ENCODE measurements at places on chromosomes 16 and 17.

GRCh38 chr17:39002991-39003715 is 36.0 kb upstream of the FBXO47 start:
- no peak for DNase-seq

- DNase-seq = no peak
These were observed 6.6 kb downstream of the KRABD2 start for GRCh38 chr17:8369944-8370343.

GRCh38 chr17:62821189-62822079 is 13.3 kb upstream of the MARCHF10 start:
- no peak for DNase-seq

- no peak for DNase-seq
These were observed 118.8 kb upstream of the METRNL start for GRCh38 chr17:82960419-82961271.

DNA sequence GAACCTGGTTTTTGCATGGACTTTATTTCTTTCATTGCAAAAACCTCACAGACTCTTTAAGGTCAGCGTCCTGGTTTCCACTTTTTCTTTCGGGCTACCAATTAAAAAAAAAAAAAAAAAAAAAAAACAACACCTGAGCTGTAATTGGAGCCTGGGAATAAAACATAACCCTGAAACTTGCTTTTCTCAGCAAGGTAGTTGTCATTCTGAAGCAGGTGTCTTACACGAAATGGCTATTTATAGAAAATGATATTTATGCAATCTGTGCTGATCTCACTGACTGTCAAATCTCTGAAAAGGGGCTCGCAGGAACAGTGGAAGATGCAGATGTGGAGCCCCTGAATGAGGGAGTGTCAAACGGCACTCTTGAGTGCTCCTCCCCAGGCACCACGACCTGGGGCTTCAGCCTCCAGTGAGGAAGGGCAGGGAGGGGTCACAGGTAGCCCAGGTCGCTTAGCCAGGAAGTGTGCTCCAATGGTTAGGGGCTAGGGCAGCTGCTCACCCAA is 10.4 kb upstream of the COTL1 start:
- no peak for DNase-seq

- no peak for DNase-seq
These were observed 8.7 kb upstream of the GINS2 start for GRCh38 chr16:85697431-85697830.

- no peak for DNase-seq
These were observed 36.9 kb downstream of the TEX2 start for GRCh38 chr17:64226132-64226531.

DNA sequence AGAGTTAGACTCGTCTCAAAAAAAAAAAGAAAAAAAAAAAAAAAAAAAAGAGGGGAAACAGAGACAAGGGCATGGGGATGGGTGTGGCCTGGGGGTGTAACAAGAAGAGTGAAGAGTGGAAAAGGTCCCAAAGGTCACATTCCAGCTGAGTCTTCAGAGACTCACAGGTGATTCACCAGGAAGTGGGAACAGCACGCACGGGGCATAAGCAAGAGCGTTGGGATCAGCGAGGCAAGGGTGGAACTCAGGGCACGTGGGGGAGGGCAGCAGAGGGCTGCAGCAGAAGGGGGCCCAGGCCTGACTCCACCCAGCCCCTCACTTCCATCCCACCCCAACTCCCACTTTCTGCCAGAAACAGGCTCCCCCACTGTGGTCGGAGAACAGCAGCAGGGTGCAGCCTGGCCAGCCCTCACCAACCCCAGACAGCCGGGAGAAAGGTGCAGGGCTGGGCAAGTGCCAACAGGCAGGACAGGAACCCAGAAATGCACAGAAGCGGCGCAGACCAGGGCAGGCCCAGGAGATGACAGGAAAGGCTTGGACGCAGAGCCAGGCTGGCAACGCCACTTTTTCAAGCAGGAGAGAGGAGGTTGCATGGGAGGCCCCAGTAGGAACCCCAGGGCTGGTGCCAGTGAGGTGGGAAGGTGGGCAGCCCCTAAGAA is 3.3 kb downstream of the MEAK7 start:
- no peak for DNase-seq

DNA sequence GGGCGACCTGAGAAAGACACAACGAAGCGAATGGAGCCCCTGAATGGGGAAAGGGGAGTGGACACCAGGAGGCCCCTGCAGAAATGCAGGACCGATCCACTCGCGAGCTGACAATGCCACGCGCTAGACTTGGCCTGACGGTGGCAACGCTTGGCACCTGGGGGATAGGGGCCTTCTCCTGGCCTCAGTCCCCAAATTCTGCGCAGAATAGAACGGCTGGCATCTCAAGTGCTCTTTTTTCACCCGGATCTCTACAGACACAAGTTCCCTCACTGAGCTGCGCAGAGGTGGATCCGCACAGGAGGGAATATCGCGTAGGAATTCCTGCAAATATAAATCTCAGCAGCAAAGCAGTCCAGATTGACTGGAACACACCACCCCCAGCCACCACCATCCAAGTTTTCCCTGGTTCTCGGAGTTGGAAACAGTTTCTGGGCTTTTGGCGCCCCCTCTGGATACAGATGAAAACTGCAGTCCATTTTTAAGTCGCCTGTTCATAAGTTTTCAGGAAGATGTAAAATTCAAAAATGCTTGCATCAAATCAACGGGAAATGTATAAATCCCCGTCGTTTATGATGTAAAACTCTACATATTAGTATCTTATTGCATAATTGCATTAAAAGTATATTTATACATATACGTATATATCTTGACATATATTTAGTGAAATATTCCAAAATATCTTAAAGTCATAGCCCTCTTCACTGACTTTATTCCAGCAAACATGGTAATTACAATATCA is 2.3 kb upstream of the SOX9 start:
- peak; percentile 41 for DNase-seq

- no peak for DNase-seq
These were observed 13.9 kb downstream of the MAP2K4 start for GRCh38 chr17:12034538-12034937.

- DNase-seq = peak; percentile 50
These were observed 1.1 kb downstream of the KIF1C start for GRCh38 chr17:4998732-4999429.

GRCh38 chr17:6506679-6507231 is 49.6 kb downstream of the PITPNM3 start:
- no peak for DNase-seq

DNA sequence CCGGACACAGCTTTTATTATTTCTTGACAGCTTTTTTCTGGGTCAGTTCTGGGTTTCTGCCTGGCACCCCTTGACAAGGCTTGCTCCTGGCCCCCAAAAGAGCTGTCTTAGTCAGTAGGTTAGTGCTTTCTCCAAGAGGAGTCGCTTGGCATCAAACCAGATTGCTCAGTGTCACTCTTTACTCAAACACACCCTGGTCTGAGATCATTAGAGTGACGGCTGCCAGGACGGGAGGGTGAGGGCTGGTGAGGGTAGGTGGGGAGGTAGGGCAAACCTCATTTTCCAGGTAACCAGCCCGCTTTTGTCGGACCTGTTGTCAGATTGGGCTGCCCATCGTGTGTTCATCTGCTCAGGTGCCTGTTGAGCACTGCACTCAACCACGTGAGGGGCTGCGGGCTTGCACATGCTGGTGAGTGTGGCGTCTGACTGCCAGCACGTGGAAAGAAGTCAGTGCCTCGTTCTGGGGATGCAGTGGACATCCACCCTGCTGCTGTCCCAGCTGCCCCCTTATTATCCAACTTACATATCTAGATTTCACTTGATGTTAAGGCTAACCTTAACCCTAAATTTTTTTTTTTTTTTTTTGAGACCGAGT is 12.4 kb downstream of the TMEM94 start:
- no peak for DNase-seq

DNA sequence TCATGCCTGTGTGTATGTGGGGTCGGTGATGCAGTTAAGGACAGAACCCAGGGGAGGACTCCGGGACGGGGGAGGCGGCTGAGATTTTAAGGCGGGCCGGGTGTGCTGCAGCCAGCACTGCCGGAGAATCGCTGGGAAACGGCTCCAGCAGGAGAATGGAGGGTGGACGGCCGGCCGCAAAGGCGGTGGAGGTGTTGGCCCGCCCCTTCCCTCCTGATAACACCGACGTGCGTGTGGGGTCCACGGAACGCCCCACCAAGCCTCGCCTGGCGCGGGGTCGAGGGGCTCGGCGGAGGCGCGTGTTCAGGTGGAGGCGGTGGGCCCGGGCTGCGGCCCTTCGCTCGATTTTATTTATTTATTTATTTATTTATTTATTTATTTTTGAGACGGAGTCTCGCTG is 633 bp downstream of the ZNF843 start:
- DNase-seq = no peak

GRCh38 chr16:63385714-63386432 is 1349.6 kb upstream of the CDH8 start:
- DNase-seq = no peak

GRCh38 chr17:64736804-64737492 is 74.8 kb upstream of the SMURF2 start:
- DNase-seq = no peak

DNA sequence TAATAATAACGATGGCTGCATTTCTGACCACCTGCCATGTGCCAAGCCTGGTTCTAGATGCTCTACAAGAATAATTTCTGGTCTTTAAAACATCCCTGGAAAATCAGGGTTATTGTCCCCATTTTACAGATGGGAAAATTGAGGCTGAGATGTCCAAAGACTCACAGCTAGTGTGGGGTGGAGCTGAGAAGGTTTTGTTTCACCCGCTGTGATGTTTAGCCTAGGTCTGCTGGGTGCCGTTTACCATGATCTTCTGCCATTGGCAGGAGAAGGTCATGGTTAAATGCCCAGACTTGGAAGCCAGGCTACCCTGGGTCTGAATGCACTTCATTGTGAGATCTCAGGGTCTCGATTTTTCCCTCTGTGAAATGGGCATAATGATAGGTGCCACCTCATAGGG is 159.1 kb upstream of the PLCG2 start:
- DNase-seq = no peak

GRCh38 chr16:76875898-76876297 is 315.1 kb upstream of the MON1B start:
- no peak for DNase-seq

DNA sequence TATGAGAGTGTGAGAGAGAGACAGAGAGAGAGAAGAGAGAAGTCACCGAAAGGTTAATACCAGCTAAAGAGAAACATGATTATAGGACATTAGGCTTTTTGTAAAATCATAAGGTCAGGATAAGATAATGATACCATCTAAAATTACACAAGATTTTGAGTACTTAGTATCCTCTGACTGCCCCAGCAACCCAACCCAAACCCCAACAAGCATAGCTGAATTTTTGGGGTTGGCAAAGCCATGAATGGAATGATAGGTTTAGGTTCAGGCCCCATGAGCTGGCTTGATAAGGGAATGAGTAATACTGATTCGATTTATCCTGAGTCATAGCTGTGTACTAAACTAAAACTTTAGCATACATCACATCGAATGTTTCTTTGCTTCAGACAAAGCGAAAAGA is 259.5 kb downstream of the IRX3 start:
- DNase-seq = no peak

DNA sequence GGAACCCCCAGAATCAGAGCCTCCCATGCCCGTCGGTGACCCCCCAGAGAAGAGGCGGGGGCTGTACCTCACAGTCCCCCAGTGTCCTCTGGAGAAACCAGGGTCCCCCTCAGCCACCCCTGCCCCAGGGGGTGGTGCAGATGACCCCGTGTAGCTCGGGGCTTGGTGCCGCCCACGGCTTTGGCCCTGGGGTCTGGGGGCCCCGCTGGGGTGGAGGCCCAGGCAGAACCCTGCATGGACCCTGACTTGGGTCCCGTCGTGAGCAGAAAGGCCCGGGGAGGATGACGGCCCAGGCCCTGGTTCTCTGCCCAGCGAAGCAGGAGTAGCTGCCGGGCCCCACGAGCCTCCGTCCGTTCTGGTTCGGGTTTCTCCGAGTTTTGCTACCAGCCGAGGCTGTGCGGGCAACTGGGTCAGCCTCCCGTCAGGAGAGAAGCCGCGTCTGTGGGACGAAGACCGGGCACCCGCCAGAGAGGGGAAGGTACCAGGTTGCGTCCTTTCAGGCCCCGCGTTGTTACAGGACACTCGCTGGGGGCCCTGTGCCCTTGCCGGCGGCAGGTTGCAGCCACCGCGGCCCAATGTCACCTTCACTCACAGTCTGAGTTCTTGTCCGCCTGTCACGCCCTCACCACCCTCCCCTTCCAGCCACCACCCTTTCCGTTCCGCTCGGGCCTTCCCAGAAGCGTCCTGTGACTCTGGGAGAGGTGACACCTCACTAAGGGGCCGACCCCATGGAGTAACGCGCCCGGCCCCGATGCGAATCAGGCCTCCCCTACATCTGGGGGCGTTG is 4.0 kb downstream of the TPSG1 start:
- DNase-seq = no peak

DNA sequence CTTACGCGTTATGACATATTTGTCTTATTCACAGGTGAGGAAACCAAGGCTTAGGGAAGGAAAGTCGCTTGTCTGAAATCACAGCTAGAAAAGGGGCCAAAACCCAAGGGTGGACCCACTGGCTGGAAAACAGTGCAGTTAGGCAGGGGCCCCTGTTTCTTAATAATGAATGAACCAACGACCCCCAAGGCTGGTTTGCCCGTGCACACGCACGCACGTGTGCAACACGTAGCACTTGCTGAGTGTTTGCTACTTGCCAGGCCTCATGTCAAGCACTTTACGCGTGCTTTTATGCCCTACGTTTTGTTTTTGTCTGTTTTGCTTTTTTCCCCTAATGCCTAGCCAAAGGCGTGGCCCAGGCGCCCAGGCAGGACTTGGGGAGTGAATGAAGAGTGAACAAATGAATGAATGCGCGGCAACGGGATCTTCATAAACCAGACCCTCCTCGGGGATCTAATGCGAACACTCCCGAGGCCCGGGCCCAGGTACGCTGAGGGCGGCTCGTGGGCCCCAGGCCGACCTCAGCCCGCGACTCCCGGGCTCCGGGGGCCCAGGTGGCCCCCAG is 571 bp upstream of the USP10 start:
- DNase-seq = no peak

DNA sequence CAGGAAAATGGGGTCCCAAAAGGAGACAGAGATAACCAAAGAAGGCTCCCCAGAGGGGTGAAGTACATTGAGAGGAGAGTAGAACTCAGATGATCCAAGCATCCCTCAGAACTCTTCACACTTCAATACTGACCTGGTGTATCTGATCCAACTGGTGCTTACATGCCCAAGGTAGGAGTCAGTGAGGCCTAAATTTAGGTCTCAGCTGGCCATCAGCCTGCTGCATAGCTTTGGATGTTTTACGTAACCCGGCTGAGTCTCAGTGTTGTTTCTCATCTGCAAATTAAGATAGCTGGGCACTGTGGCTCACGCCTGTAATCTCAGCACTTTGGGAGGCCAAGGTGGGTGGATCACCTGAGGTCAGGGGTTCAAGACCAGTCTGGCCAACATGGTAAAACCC is 11.6 kb upstream of the GOSR2 start:
- DNase-seq = no peak

GRCh38 chr16:78485188-78485916 is 385.9 kb downstream of the WWOX start:
- DNase-seq = no peak

DNA sequence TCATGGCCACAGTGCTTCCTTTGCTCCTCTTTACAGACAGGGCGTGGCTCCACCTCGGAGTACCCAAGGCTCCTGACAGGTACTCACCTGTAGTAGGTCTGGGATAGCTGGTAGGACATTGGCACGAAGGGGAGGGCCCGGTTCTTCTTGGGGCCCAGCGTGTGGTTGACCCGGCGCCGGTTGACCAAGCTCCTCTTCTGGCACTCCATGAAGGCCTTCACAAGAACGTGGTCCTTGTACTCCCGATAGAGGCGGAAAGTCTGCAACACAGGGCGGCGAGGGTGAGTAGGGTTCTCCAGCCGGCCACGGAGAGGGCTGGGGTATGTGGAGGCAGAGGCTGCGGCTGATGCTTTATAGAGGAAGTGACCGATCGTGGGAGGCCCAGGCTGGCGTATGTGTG is 69.7 kb downstream of the IL21R start:
- DNase-seq = no peak

Data from germinal center (tissue), 1 donor.